ENCODE measurements at places on chromosomes 12 and 14. TPM values are rescaled to one million over a fixed set of nuclear protein-coding genes. Genes with fewer than 3 reads are reported as not detected.

GRCh38 chr14:101349108-101349507 is 212.2 kb upstream of the DIO3 start:
- DNase-seq, result no peak

- DNase-seq, result no peak
Measured at GRCh38 chr12:52132754-52133161, 53.3 kb downstream of the SMIM41 start.

GRCh38 chr12:122094735-122095631 is 16.4 kb downstream of the MLXIP start:
- DNase-seq, result no peak

GRCh38 chr12:26062566-26062965 is 62.3 kb downstream of the BHLHE41 start:
- no peak for DNase-seq

DNA sequence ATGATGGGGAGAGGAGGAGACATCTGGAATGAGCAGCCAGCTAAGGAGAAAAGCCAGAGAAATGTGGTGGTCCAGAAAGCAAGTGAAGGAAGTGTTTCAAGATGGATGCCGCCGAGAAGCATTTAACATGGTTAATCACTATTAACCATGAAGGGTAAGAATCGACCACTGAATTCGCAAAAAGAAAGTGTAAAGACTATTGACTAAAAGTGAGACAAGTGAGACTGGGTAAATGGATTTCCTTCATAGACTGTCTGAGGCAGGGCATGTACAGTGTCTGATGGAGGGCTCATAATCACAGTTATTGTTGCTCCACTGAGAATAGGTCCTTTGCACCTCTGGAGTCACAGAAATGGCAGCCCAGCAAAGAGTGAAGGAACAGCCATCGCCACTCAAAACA is 25.3 kb upstream of the CLMN start:
- no peak for DNase-seq

DNA sequence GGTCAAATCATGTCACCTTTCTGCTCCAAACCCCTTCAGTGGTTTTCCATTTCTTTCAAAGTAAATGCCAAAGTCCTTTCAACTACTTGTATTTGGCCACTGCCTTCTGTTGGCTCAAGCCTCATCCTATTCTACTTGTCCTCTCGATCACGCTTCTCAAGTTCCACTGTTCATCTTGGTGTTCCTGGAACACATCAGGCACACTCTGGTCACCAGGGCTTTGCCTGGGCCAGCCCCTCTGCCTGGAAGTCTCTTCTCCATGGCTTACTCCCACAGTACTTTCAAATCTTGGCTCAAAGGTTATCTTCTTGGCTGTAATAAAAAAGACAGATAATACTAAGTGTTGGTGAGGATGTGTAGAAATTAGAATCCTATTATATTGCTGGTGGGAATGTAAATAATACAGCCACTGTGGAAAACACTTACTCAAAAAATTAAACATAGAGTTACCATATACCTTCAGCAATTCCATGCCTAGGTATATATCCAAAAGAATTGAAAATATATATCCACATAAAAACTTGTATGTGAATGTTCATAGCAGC is 17.3 kb upstream of the PPFIBP1 start:
- DNase-seq, result no peak

DNA sequence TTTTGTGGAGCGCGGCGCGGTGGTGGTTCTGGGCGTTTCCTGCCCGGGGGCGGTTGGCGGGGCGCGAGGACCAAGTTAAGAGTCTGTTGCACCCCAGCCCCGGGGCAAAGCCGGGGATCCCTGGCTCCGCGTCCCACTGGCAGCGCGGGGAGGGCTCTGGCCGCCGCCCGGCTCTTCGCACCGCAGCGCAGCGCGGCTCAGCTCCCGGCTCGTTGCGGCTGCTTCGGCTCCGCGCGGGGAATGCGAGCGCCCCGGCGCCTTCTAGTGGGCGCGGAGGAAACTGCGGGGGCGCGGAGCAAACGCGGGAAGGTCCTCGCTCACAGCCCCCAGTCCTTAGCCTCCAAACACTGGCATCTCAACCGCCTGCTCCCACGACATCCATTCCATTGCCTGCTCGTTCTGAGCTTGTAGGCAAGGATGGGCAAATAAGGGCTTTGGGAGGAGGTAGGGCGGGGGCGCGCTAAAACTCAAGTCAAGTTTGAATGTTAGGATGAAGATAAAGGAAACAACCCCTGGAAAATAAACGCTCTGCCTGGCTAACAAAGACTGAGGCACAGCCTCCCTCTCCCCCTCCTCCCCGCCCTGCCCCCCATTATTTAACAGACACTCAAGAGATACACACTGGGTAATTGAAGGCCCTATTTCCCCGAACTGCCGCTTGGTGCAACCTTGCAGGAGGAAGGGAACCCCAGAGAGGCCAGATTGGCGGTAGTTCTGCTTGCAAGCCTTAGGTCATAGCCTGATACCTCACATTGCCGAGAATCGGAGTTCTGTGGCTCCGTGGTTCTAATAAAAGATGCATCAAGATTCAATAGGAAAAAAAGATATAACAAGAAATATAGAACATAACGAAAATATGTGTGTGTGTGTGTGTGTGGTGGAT is at the start of gene B4GALNT1:
Gene B4GALNT1 (minus strand): TSS at position 244 of the 883 bp plus-strand sequence. CDS start 1,069 bp downstream, outside the sequence.
- peak; percentile 89 for DNase-seq

- DNase-seq, result no peak
Measured at GRCh38 chr14:97311411-97311810, 514.2 kb downstream of the VRK1 start.

- DNase-seq, result no peak
Measured at GRCh38 chr12:45468751-45469615, 253.1 kb downstream of the ANO6 start.

GRCh38 chr12:103468837-103469236 is 26.9 kb downstream of the C12orf42 start:
- DNase-seq, result no peak

GRCh38 chr12:54958048-54958658 is 26.4 kb downstream of the TESPA1 start:
- DNase-seq, result peak; percentile 49

Gene CLEC2B
- total RNA-seq, result 3.7 TPM

Gene TEX52
- not detected for total RNA-seq

Gene SOAT2
- total RNA-seq, result 0.27 TPM

Gene CD69
- total RNA-seq, result 0.64 TPM

Gene MYF6
- 0.64 TPM for total RNA-seq

Gene KLRK1
- total RNA-seq, result 0.73 TPM

Gene KRT75
- total RNA-seq, result not detected

Gene PIWIL1
- total RNA-seq, result 0.45 TPM

Gene CFAP251
- total RNA-seq, result 12.4 TPM

Gene BEGAIN
- total RNA-seq, result 6.0 TPM
